ENCODE measurements at places on chromosomes 5 and 9.

GRCh38 chr9:131500939-131501541 is 1.7 kb upstream of the POMT1 start:
- DNase-seq, result peak; percentile 73

GRCh38 chr5:136396886-136397285 is 31.5 kb upstream of the TRPC7 start:
- DNase-seq, result no peak

- no peak for DNase-seq
These were observed 113.3 kb upstream of the SPATA31D4 start for GRCh38 chr9:81814794-81815464.

DNA sequence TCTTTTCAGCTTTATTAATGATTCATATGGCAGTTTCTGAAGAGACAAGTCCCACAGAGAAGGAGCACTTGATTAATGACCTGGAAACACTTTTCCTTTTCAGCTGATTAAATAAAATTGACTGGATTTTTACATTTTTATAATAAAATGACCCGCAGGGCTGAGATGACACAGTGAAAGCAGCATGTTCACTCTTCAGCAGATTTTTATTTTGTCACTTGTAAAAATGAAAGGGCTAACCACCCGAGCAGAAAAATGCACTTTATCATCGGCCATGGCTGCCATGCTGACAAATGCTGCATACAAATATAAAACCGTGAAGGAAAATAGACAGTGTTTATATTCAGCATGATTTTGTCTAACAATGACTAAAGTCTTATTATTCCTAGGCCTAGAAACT is 321.6 kb upstream of the ITGA1 start:
- no peak for DNase-seq

DNA sequence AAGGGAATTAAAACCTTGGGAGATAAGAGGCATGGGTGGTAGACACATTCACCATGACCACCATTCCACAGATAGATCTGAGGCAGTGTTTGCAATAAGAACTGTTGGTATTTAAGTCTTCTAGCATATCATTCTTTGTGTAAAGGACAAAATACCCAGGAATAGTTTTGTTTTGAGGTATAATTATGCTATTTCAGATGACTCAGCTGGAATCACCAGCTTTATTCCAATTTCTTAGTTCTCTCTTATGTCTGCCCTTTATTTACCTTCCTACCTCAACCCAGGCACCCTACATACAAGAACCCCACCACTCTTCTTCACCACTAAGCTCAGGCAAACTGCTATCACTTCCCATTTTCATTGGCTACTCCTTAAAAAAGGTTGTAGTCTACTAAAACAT is 94.7 kb upstream of the TRIO start:
- no peak for DNase-seq

DNA sequence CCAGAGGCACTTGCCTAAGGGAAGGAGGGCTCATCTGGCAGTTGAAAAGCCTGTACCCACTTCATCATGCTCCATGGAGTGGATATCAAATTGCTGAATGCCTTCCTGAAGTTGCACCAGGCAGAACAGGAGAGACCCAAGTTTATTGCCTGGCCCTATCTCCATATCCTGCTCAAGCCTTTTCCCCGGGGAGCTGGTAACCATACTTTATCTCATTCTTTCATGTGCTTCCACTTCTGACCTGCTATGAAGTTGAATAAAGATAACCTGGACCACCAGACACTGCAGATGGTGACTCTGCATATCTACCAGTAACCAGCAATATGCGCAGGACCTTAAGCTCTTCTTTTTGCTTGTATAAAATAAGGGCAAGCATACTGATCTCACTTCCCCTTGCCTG is 1397.5 kb upstream of the CDH6 start:
- no peak for DNase-seq

DNA sequence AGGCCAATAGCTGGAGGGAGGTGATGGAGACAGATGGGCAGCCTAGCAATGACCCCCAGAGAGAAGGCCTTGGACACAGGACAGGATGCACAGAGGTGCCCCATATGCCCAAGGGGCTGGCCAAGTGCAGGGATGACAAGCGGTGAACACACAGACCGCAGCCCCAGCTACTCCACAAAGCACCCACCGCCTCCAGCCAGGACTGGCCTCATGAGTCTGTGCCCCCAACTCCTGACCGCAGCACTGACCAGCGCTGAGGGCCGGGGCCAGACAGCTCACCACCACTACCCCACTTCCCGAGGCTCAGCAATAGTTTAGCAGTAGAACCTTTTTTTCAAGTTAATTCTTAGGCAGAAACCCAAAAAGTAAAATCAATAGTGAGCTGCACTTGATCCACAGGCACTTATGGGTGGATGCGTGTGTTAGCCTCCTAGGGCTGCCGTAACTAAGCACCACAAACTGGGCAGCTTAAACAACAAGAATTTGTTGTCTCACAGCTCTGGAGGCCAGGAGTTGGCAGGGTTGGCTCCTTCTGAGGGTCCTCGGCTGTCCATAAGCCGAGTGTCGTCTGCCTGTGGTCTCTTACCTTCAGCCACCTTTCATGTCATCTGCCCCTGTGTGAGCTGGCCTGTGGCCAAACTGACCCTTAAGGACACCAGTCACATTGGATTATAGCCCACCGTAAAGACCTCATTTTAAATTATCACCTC is 14.1 kb downstream of the ROR2 start:
- DNase-seq, result no peak

DNA sequence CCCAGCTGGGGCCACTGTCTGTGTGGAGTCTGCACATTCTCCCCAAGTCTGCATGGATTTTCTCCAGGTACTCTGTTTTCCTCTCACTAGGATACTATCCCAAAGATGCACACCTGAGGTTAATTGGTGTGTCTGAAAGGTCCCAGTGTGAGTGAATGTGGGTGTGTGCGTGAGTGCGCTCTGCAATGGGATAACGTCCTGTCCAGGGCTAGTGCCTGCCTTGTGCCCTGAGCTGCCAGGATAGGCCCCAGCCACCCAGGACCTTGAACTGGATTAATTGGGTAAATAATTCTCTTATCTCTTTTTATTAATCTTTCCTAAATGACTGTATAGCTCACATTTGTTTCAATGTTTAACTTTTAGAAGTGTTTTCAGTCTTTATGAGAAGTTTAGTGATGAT is 11.5 kb upstream of the PANK3 start:
- no peak for DNase-seq

DNA sequence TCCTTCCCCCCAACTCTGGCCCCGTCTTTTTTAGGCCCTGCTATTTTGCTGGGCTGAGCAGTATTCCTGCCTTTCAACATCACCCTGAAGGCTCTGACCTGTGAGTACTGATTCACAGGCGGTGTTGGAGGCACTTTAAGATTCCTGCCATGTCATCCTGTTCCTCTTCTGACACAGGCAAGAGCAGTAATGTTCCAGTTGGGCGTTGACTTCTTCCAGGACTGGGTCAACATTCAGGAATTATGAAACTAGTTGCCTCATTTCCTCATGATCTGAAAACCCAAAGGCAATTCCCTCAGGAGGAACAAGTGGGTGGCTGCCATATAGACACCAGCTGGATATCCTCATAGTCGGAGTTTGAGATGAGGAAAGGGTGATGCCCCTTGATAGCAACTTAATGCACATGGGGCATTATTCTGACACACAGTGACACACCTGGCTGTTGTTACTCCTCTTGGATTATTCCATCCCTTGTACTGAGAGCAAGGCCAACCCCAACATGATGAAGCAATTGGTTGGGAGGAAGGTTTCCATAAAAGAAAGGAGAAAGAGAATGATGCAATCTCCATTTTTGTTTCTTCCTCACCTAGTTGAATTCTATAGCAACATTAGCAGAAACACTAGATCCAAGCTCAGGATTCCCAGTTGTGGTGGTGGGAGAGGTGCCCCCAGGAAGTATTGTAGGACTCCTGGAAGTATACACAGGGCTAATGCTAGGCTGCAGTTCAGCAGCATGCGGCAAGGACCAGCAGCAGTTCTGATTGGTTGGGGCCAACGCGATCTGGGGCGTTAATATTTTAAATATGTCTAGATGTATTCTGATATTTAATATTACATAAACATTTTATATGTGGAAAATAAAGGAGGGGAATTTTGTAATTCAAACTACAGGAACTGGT is 19.6 kb upstream of the GLRX start:
- DNase-seq, result peak; percentile 97
